ENCODE measurements at places on chromosomes 6 and 20. TPM values are rescaled to one million over a fixed set of nuclear protein-coding genes. Genes with fewer than 3 reads are reported as not detected.

DNA sequence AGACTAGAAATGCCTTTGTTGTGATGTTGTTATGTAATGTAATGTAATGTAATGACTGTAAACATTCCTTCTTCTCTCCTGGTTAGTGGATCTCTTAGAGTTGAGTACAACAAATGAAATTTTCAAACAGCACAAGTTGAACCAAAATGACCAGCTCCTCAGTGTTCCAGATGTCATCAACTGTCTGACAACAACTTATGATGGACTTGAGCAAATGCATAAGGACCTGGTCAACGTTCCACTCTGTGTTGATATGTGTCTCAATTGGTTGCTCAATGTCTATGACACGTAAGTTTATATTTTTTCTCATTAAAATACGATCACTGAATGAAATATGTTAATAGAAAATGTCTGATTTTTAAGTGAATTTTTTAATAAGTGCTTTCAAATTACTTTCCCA lies 496.7 kb downstream of the UTRN start:
- DNase-seq, result no peak

DNA sequence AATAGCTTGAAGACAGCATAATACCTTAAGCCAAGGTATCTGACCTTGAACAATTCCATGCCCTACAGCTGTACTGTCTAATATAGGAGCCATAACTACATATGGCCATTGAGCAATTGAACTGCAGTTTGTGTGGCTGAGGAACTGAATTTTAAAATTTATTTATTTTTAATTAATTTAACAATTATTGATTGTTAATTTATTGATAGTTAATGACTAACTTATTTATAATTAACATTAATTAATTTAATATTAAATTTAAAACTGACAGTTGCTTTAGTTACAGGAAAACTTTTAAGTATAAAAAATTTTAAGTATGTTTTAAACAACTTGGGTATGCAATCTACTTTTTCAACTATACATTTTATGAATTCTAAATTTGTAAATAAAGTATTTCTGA lies 12.3 kb upstream of the MYB start:
- no peak for DNase-seq

DNA sequence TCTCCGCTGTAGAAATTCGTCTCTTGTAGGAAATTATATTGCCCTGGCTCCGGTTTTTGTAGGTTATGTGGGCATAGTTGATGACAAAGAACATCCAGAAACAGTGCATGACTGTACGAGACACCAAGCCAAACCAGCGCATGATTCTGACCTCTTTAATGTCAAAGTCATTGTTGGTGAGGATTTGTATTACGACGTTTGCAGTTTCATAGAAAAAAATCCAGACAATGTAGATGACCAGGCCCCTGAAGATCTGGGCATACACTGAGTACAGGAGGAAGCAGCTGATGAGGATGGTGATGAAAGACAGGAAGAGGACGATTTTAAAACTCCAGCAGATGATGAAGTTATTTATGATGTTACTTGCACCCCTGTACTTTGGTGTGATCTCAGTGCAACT lies 39.1 kb upstream of the TBC1D22B start:
- DNase-seq, result no peak

GRCh38 chr6:152651986-152652385 lies 14.8 kb upstream of the SYNE1 start:
- no peak for DNase-seq

DNA sequence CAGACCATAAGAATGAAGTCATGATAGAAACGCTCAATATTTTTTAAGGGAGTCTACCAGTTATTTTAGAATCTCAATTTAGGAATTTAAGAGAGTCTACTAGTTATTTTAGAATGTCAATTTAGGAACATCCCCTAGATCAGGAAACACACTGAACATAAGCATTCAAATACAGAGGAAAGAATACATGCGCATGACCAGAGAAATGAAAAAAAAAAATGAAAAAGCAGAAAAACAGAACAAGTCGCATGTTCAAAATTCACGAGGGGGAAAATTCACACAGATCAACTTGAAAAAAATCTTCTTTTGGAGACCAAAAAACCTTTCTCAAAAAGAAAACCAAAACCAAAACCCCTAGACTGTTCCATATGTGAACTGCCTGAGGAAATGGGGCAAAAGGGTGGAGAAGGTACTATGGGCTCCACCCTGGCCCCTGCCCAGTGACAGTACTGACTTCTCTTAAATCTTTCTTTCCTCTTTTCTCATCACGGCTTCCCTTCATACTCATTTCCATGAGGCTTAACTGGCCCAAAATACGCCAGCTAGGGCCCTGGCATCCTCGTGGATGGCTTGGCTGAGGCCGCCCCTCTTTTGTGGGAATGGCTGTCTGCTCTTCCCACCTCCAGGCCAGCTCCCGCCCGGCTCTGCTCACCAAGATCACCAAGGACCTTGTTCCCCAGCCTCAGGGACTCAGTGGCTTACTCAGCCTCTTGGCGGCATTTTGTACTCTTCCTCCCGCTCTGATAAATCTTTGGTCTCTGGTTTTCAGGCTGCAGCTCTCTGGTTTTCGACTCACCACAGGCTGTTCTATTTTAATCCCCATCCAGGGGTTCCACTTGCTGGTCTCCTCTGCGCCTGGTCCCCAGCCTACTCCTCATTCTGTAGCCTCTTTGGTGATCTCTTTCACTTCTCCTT lies 11.2 kb downstream of the ZBTB2 start:
- no peak for DNase-seq

Gene CLVS2
- total RNA-seq, result 0.07 TPM

Gene TRIM15
- not detected for total RNA-seq
